ENCODE measurements at places on chromosomes 7 and 10.

- DNase-seq, result peak; percentile 45
These were observed 61.0 kb upstream of the AOAH start for GRCh38 chr7:36784991-36785940.

DNA sequence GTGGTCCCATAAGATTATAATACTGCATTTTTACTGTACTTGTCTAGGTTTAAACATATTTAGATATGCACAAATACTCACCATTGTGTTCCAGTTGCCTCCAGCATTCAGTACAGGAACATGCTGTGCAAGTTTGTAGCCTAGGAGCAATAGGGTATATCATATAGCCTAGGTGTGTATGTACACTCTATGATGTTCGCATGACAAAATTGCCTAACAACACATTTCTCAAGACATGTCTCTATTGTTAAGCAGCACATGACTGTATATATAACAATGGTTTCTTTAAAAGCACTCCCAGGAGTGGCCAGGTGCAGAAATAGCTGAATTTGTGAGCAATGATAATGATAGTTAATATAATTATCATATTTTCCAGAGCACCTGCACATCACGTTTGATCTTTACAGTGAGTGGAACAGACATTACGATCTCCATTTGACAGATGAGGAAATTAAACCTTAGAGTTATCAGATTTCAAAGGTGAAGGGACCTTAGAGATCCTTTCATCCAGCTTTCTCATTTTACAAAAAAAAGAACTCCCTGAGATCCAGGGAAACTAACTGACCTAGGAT lies 99.2 kb upstream of the PDCD4 start:
- DNase-seq, result no peak

GRCh38 chr10:3136763-3137611 lies 35.6 kb downstream of the PITRM1 start:
- no peak for DNase-seq

GRCh38 chr10:118036281-118036875 lies 10.4 kb downstream of the RAB11FIP2 start:
- no peak for DNase-seq

GRCh38 chr7:3892157-3892556 lies 591.1 kb downstream of the SDK1 start:
- no peak for DNase-seq

GRCh38 chr7:149145031-149145845 lies 2.0 kb upstream of the ZNF398 start:
- no peak for DNase-seq

DNA sequence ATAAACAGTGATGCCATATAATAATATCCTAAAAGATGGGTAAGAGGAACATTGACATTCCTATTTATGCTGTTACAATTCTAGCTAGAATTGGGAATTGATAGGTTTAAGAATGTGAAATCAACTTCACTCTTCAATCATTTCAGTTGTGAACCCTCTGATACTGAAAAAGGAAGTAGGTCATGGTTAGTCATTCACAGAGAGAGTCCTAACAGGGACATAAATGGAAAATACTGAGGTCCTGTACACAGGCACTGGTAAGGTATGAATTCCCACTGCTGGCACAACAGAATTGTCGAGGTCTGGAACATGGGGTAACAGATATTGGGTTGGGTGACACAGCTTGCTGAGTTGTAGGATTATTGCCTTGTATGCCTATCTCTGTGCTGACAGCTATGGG lies 289.4 kb upstream of the LRRN3 start:
- DNase-seq, result no peak

- no peak for DNase-seq
These were observed 26.4 kb upstream of the HERPUD2 start for GRCh38 chr7:35721288-35721687.

DNA sequence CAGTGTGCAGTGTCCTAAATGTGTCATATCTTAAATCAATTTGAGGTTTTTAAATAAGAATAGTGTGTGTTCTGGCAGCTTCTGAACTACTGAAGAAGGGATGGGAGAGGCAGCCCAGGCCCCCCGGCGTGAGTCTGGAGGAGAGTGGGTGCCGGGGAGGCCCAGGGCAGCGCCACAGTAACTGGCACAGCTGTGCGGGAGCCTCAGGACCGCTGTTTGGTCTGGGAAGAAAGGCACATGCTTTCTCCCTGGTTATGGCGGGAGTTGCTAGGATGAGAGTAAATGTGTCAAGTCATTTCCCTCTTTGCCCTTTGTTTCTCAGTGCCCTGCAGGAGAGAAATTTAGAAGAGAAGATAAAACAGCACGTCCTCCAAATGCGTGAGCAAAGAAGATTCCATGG lies 31.9 kb upstream of the PWWP2B start:
- DNase-seq, result no peak

DNA sequence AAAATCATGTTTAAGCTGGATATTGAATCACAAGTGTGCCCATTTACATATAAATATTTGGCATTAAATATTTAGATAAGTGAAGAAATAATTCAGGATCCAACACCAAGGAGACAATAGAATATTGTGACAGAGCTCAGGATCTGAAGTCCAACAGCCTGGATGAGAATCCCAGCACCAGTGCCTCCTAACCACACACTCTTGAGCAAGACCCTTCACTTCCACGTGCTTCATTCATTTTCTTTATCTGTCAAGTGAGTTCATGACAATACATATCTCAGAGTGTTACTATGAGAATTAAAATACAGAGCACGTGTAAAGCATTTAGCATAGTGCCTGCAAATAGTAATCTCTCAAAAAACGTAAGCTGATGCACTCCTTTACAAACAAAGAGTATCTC lies 78.4 kb upstream of the IKZF1 start:
- DNase-seq, result no peak

- no peak for DNase-seq
These were observed 1227.6 kb downstream of the TYW1 start for GRCh38 chr7:68224041-68224741.

- no peak for DNase-seq
These were observed 8.9 kb downstream of the NT5C3A start for GRCh38 chr7:33053721-33054120.

- no peak for DNase-seq
These were observed 26.6 kb upstream of the PURB start for GRCh38 chr7:44911911-44912310.

- no peak for DNase-seq
These were observed 220.9 kb upstream of the HABP2 start for GRCh38 chr10:113331961-113332360.

- no peak for DNase-seq
These were observed 1.6 kb upstream of the IDI1 start for GRCh38 chr10:1050554-1050953.

DNA sequence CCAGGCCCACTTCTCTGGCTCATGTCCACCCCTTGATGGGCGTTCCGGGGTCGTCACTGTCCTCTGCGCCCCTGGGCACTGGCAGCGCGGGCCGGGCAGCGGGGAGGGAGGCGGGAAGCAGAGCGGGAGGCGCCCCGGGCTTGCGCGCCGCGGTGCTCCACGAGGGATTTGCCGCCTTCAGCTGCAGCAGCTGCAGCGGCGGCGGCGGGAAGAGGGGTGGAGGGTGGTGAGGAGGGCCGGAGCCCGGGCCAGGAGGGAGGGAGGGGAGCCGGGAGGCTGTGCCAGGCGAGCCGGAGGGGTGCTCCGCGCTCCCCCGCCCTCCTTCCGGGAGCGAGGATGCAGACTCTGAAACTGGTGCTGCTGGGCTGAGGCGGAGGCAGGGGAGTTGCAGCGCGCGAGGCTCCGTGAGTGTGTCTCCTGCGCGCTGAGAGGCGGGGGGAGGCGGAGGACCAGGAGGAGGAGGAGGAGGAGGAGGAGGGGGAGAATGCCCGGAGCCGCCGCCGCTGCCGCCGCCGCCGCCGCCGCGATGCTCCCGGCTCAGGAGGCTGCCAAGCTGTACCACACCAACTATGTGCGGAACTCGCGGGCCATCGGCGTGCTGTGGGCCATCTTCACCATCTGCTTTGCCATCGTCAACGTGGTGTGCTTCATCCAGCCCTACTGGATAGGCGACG lies at the start of gene LHFPL3:
Gene LHFPL3 (plus strand): TSS at position 308 of the 674 bp plus-strand sequence.
- DNase-seq, result no peak

GRCh38 chr10:14705548-14706230 lies 69.0 kb downstream of the FAM107B start:
- DNase-seq, result no peak

DNA sequence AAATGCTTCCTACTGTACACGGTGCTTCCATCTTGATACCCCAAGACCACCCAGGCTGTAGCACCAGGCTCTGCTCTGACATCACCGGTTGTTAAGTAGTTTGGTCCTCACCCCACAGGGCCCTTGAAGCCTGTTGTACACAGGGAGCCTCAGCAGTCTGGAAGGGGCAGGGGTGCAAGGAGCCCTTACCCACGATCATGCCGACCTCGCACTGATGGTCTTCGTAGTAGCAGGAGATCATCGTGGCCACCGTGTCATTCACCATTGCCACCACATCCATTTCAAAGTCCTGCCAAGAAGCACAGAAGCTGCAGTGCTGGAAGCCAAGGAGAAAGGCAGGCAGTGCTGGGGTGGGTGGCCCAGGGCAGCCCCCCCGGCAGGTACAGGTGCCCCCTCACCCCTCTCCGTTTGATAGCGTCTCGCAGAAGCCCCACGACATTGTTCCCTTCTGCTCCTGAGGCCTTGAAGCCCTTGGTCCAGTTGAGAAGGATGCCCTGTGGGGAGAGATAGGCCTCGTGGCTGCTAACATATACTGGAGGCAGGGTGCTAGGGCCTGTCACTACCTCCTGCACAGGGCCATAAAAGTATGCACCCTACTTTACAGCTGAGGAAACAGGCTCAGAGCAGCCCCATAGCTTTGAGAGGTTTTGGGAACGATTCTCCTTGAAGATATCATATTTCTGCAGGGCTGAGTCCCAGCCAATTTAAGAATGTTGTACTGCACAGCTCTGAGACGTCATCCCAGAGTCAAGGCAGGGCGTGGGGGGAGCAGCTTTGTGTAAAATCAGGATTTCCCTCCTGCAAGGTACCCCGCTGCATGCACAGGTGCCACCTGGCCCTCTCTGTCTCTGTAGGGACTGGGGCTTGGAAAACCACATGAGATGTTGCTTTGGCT lies 8.7 kb upstream of the MYL7 start:
- DNase-seq, result no peak
